ENCODE measurements at places on chromosomes 7 and 10.

DNA sequence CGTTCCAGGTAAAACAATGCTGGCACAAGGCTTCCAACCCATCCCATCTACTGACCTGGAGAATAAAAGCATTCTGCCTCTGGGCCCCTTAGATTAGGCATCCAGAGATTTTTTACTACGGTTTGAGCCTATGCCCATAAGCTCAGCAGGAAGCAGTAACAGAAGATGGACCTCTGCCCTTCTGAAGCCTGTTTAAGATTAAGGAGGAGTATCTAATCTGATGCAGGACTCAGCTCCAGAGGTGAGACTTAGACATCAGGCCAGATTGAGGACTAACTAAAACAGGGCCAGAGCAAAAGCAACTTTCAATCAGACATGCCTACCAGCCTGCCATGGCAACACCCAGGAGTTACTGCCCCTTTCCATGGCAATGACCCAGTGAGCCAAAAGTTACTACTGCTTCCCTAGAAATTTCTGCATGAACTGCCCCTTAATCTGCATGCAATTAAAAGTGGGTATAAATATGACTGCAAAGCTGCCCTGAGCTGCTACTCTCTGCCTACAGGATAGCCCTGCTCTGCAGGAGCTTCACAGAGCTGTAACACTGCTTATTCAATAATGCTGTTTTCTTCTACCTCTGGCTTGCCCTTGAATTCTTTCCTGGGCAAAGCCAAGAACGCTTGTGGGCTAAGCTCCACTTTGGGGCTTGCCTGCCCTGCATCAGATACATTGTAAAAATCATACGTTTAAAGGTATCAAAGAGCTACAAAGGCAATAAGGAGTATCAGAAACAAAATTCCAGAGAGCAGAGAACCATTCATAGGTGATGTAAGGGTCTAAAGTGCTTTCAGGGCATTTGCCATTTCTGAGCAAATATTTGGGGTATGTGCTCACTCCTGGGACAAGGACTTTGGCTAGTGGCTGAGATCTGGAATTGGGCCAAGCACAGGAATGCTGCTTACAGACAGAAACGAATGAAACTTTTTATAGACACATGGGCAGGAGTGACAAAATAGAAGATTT lies 25.0 kb upstream of the CNNM1 start:
- peak; percentile 51 for DNase-seq

DNA sequence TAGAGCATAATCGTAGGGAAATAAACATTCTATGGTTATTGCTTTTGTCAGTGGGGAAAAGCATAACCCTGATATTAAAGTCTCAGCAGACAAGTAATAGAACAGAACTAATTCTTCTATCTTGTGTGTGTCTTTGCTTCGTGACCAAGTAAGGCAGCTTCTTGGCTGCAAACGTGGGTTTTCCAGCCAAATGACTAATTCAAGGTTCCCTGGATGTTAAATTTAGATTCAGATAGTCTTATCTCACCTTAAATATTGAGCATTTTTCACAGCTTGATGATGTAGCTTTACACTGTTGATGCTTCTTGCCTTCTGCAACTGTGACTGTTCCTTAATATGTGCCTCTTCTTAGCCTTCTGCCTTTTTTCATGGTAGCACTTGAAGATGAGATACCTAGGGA lies 113.0 kb downstream of the EXOC4 start:
- DNase-seq, result peak; percentile 36

- DNase-seq, result no peak
These were observed 97.9 kb downstream of the GAD2 start for GRCh38 chr10:26314265-26315013.

DNA sequence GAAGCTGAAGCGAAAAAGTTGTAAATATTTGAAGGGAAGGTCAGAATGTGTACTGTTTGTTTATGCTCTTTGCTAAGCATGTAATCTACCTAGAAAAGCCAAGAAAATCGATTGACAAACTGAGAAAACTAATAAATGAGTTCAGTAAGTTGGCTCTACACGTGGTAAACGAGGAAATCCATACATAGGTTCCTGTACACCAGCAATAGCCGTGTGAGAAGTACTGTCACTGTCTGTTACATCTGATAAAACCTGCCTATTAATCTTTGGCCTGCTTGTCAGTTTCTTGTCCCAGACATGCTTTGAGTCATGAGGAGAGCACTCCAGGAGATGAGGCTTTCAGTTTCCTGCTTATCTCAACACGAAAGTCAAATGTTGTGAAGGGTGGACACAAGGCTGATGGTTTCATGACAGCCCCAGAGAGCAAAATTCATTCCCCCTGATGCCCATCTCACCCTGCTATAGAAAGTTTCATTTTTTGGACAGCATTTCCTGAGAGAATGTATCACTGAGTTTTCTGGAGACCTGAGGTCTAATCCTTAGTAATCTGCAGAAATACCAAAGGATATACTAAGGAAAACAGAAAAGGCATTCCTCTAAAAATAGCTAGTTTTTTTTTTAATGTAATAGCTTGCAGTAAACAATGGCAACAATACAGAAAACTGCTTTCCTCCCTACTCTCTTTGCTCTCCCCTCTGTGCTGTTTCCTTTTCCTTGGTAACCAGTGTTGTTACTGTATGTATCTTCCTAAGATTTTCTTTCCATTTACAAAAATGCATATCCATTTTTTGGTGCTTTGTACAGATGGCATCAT lies 18.8 kb downstream of the BMPR1A start:
- DNase-seq, result peak; percentile 40

DNA sequence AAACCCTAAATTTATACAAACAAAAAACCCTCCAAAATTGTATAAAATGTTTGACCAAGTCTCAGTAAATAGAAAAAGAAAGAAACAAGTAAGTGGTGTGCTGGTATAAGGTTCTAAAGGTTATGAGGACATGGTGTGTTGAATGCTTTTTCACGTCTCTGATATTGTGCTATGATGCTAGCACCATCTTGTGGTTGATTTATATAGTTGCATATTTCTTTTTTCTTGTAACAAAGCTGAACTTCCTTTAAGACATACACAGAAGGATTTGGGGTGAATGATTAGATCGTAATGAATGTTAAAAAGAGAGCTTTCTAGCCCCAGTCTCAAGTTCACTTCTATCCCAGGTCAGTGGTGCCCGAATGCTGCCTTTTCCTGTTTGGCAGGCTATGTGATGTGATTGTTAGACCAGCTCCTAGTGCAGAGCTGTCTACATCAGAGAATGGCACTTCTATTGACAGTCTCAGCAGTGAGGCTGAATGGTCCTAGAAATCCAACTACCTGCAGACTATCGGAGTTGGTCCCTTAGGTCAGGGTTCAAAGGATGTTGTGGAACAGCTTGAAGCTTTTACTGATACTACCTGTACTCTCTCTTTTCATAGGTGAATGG lies 25.0 kb downstream of the VTI1A start:
- DNase-seq, result peak; percentile 45

DNA sequence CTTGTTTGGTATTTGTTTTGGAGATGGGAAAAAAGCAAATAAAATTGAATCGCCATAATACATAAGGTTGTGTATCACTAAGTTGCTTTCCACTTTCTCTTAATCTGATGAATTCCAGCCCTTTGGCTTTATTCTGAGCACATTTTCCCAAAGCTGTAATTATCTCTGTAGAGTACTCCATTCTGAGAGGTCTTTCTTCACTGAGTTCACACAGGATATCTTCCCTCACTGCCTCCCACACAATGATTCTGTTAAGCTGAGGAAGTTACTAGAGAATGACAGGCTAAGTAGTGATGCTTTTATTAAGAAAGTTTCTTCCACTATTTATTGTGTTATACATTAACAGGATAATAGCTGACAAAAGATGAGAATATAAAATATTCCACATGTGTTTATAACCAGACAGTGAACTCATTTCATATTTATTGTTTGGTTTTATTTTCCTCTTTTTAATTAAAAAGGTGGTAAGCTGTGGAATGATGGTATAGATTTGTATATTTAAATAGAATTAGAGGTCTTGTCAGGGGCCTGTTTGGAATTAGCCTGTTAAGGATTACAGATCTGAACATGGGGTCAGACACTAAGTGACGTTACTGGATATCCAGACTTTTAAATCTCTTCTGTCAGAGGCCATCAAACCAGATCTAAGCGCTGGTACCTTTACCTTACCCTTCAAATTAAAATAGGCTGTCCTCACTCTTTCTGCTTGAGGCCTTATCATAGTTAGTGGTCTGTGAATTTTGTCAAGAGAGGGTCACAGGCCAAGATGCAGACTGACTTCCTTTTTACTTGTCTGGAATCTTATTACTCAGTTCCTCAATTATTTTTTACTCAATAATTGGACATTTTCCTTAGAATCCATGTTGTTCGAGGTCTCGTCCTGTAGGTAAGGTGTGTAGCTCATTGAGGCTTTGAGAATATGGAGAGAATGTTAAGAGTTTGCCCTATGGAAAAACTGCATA lies 8.4 kb downstream of the PLXDC2 start:
- DNase-seq, result no peak

DNA sequence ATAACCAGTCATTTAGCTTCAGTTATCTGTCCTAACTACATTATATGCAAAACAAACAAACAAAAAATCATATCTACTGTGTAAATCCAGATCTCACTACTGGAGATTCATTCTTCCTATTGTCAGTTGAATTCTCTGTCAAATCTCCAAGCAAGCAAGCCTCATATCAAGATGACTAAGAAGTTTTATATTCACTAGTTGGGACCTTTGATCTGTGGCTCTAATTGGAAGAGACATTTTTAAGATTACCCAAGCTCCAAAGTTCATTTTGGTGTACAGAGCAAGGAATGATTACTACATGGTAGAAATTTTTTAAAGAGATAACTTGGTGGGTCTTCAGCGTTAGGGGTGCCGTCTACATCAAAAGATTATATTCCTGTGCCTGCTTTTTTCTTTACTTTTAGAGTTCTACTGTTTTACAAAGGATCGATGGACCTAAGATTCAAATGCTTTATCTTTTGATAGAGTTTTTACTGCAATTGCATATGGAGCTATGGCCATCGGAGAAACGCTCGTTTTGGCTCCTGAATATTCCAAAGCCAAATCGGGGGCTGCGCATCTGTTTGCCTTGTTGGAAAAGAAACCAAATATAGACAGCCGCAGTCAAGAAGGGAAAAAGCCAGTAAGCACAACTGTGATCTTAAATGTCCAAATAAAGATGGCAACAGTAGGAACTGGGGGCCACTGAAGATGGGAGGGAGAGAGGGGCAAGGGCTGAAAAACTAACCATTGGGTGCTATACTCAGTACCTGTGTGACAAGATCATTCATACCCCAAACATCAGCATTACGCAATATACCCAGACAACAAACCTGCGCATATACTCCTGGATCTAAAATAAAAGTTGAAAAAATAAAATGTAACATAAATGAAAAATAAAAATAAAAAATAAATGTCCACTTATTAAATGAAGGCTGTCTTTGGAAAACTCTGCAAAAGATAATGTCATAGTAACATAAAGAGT lies 47.9 kb downstream of the SP8 start:
- no peak for DNase-seq

GRCh38 chr7:51308696-51309095 lies 7.9 kb downstream of the COBL start:
- DNase-seq, result no peak

All from fibroblast of skin of scalp (primary cell).